Stimulated activated naive CD4-positive, alpha-beta T cell treated with Interleukin-2 at 50 U/mL for 16 hours (primary cell): ENCODE measurements at places on chromosomes 6 and 20.

- no peak for DNase-seq
Measured at GRCh38 chr20:40880063-40880728, 148.4 kb upstream of the TOP1 start.

- no peak for DNase-seq
Measured at GRCh38 chr6:6980999-6981597, 126.7 kb upstream of the RREB1 start.

DNA sequence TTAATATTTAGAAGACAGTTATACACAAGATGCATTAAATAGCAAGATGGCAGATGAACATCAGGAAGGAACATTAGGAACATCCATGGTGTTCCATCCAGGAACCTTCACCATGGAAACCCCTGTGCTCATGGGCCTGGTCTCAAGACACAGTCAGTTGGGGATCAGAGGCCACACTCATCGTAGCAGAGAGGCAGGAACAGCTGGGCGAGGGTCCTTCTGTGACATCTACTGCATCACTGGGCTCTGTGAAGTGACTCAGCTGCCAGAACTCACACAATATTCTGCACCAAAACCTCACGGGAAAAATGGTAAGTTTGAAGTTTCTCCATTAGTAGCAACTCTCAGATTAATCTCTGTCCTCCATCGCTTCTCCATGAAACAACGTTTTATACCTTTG is 356.6 kb downstream of the PREX1 start:
- no peak for DNase-seq

DNA sequence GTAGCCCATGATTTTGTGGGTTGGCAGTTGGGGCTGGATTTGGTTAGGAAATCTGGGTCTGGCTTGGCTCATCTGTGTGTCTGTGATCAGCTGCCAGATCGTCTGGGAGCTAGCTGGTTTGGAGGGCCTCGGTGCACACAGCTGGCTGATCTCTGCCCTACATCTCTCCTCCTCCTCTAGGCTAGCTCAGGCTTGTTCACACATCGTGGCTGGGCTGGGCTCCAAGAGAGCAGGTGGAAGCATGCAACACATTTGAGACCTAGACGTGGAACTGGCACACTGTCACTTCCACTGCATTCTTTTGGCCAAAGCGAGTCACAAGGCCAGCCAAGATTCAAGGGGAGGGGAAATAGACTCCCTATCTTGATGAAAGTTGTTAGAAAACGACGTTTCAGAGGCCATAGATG is 15.9 kb downstream of the NDUFAF5 start:
- DNase-seq = no peak

DNA sequence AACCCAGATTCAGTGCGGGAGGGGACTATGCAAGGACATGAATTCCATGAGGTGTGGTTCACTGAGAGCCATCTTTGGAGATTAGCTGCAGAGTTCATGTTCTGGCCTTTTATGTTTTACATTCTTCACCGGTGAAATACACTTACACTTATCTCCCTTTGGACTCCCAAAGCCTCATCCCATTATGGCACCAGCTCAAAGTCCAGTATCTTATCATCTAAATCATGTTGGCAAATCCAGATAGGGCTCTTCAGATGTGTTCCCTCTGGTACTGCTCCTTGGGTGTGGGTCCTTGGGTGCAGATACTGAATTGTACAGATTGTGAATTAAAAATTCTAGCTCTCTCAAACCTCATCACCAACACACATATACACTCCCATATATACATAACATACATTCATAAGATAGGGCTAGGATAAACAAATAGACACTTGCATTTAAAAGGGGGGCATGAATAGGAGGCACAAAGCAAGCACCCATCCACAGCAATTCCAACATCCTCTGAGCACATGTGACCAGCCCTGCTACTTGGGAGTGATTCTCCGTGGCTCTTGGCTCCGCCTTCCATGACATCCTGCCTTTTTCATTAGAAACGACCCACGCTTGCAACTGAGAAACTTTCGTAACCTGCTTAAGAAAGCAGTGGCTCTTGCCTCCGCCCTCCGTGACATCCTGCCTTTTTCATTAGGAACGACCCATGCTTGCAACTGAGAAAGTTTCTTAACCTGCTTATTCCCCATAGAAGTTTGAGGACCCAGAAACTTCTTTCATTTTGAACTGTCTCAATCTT is 53.6 kb upstream of the LRRC1 start:
- peak; percentile 21 for DNase-seq

DNA sequence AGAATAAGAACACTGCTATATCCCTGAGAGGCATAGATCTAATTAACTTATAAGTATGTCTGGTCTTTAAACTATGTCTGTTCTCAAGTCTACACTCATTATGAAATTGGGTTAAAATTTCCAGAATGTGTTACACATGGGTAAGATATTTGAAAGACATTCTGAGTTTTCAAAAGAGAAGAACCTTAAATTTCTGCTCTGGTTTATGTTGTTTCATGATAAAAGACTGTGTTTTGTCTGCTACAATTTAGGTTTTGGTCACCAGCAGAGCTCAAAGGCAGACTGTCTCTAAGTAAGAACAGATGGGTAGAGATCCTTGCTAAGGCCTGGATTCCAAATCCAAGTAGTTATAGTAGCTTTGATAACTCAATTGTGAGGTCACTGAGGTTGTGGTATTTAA is 6.0 kb downstream of the STMND1 start:
- DNase-seq = no peak

DNA sequence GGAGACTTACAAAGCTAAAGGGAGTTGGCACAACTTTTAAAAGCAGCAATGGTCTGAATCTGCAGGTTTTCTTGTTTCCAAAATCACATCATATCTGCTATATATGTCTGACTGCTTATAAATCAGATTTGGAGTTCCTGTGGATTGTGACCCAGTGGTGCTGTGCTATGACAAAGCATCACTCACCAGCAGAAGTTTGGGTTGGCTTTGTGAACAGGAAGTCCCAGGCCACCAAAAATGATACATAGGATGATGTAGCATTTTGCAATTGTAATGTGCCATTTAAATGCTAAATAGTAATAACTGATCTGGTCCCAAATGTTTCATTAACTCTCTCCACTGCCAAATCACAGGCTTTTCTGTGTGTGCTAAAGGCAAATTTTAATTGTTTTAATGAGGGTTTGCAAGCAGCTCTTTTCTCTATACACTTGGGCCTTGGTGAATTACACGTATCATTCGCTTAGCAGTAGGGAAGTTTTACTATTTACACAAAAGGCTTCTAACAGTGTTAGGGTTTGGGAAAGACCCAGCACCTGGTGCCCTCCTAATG is 60.8 kb downstream of the SYNDIG1 start:
- no peak for DNase-seq

- DNase-seq = no peak
Measured at GRCh38 chr6:112231594-112232060, 22.7 kb downstream of the LAMA4 start.

DNA sequence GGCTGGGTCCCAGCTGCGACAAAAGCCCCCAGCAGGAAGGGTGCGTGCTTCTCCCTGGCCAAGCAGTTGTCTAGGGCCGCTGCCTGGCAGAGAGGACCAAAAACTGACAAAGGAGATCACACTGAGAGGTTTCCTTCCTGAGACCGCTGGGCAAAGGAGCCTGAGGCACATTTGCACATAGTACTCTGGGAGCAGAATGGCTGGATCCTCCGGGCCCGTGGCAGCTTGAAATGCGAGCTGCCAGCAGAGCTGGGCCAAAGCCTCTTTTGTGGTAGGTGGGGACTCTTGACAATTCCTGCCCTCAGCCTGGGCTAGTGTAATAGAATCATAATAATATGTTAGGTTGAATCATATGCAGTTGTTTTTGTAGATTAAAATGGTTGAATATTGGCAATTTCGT is 33.1 kb upstream of the RNF8 start:
- no peak for DNase-seq

GRCh38 chr6:168101590-168102314 is 22.7 kb upstream of the FRMD1 start:
- DNase-seq = no peak

DNA sequence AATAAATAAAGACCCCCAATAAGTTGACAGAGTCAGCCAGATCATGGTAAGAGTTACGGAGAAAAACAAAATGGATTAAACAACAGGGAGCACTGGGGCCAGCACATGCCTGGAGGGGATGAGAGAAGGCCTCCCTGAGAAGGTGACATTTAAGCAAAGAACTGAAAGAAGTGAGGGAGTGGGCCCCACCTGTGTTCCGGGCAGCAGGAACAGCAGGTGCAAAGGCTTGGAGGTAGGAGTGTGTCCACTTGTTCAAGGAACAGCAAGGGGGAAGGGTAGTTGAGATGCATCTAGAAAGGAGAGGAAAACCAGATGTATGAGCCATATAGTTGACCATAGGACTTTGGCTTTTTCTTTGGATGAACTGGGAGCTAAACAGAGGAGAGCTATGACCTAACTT is 7.6 kb upstream of the PREX1 start:
- no peak for DNase-seq

GRCh38 chr6:119742188-119742803 is 392.7 kb upstream of the MAN1A1 start:
- DNase-seq = peak; percentile 1

DNA sequence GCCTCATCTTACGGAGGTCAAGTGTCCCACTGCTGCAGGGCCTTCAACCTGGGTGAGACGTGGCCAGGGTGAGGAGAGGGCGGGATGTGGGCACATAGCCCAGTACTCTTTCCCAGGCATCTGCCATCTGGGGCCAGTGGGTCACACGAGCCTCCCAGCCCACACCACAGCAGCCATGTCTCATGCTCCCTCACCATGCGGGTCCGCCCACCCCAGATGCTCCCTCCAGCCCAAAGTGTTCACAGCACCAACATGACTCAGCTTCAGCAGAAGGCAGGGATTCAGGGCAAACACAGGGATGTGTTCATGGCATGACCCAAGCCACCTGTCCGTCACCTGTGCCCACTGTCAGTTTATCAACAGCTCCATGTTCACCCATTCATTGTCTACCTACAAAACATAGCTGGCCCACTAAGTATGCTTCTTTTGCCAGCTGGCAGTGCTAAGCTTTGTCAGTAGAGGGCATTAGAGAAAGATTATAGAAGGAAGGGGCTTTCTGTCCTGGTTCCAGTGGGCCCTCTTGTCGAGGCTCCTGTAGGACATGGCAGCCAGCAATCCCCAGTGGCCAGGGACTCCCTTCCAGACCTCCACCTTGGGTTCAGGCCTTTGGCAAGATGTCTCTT is 109.2 kb downstream of the FOXF2 start:
- DNase-seq = no peak

- no peak for DNase-seq
Measured at GRCh38 chr6:2990248-2990931, 9.3 kb upstream of the NQO2 start.

DNA sequence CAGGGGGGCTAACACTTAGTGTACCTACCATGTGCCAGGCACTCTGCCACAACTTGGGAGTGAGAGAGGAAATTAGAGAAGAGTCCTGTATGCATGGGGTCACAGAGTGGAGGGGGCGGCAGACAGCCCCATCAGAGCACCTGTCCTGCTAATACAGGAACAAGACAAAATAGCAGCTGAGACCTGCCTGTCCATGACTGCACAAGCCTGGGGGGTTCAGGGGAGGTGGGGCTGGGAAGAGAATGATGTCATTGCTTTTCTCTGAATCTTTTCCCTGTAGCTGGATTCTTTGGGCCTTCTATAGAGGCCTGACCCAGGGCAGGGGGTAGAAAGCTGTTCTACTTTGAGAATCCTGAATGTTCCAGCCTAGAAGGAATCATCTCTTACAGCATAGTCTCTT is 37.4 kb downstream of the FOXP4 start:
- no peak for DNase-seq

DNA sequence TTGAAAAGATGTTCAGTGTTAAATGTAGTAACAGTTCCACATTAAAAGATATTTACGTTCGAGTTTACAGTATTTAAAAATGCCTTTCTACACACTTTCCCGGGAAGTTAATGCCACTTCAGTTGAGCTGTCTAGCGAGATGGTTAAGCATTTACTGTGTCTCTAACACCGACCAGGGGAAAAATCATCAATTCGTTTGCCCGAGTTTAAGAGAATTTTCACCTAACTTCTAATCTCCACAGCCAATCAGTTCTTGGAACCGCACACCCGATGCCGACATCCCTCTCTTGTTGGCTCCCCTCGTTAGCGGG is 58.2 kb downstream of the FAM217A start:
- DNase-seq = no peak

- no peak for DNase-seq
Measured at GRCh38 chr20:32501709-32502108, 83.4 kb downstream of the NOL4L start.

- no peak for DNase-seq
Measured at GRCh38 chr6:34970957-34971356, 81.9 kb downstream of the ANKS1A start.

DNA sequence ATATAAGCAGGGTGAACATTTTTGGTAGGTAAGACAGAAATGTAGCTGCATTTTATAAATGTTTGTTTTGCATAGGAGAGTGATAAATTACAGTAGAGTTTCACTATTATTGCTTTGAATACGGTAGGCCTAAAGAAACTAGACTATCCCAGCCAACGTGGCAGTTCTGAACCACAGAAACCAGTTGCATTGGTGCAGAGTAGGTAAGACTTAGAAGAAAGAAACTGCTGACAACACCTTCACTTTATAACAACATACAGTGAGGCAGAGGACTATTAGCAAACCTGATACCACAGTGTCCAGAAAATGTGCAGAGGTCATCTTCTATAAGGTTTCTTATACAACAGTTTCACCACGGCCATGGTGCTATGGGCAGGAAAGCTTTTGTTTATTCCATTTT is 566.1 kb downstream of the KIF16B start:
- no peak for DNase-seq

GRCh38 chr6:36871686-36872085 is 2.9 kb downstream of the PPIL1 start:
- no peak for DNase-seq

GRCh38 chr6:36777801-36778200 is 61.4 kb downstream of the CPNE5 start:
- DNase-seq = no peak

GRCh38 chr20:3651204-3651962 is 11.8 kb downstream of the GFRA4 start:
- no peak for DNase-seq

- no peak for DNase-seq
Measured at GRCh38 chr6:20092071-20092566, 120.2 kb downstream of the MBOAT1 start.

- DNase-seq = no peak
Measured at GRCh38 chr20:276620-277495, 13.7 kb downstream of the C20orf96 start.

- no peak for DNase-seq
Measured at GRCh38 chr6:61989616-61990015, 296.4 kb downstream of the KHDRBS2 start.
